ENCODE measurements at places on chromosomes 4 and X.

DNA sequence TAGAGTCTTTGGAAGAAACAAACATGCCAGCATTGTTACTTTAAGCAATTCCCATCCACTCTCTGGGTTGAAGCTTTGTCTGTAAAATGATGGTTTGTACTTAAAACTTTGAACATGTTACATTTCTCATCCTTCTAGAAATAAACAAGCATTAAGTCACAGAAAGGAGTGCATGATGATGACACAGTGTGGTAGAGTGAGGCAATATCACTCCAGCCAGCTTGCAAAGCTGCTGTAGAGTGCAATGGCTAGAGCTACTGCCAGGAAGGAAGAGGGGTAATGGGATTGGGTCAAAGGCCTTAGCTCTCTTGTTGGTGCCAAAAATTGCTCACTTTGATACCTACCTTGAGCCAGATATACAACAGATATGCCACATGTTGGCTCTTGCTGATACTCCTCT is 12.3 kb upstream of the ENOX2 start:
- no peak for DNase-seq

DNA sequence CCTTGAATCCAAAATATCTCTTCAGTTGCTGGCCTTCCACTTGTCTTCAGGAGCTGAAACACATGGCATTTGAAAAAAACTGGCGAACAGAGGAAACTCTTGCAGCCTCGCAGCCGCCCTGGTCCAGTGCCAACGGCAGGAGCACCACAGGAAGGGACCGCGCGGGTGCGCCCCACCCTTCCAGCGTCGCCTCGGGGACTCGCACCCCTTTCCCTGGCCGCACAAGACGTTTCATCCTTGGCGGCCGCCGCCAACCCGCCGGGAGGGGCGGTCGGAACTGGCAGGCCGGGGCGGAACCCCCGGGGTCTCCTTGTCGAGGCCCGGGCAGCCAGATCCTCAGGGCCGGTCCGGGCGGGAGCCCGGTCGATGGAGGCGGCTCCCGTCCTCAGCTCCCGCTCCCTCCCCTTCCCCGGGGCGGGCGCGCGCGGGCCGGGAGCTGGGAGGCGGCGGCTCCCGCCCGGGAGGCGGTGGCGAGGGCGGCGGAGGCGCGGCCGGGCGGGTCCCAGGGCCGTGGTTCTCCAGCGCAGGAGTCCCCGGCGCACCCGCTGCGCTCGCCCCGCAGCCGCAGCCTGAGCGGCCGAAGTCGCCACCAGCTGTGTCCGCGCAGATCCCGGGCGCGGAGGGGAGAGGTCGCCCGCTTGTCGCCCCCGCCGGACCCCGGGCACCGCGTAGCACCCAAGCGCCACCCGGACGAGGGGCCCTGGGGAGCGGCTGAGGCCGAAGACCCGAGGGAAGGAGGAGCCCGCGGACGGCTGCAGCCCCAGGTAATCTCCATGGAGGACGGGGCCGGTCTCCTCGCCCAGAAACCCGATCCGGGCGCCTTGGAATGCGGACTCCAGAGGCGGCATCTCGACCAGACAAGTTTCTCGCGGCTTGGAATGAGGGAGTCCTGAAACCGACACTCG is 886 bp upstream of the NDST3 start:
- DNase-seq = peak; percentile 73

- DNase-seq = no peak
These were observed 6.3 kb upstream of the FAM200B start for GRCh38 chr4:15675356-15675755.

- no peak for DNase-seq
These were observed 66.1 kb downstream of the NHSL2 start for GRCh38 chrX:71976753-71977152.

GRCh38 chrX:115332832-115333231 is 43.3 kb downstream of the LUZP4 start:
- no peak for DNase-seq

DNA sequence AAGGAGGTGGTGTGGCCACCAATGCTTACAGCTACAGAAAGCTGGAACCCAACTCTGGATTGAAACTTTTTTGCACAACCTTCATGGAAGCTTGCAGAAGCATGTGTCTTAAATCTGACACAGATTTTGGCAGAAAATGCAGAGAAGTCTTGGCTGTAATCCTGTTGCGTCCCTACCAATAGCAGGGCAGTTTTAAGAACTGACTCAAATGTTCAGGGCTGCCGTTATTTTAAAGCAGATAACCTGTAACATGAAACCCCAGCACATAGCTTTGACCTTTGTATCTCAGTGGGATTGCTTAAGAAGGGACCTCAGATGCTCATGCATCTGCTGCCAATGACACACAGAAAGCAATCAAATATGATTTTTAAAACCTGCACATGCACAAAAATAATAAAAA is at the start of gene VEGFD:
TSS of gene VEGFD (minus strand) at position 110 of the 400 bp plus-strand sequence. CDS start 467 bp downstream, outside the sequence.
- DNase-seq = no peak

- peak; percentile 47 for DNase-seq
These were observed 78.0 kb upstream of the DRD5 start for GRCh38 chr4:9703391-9703790.

DNA sequence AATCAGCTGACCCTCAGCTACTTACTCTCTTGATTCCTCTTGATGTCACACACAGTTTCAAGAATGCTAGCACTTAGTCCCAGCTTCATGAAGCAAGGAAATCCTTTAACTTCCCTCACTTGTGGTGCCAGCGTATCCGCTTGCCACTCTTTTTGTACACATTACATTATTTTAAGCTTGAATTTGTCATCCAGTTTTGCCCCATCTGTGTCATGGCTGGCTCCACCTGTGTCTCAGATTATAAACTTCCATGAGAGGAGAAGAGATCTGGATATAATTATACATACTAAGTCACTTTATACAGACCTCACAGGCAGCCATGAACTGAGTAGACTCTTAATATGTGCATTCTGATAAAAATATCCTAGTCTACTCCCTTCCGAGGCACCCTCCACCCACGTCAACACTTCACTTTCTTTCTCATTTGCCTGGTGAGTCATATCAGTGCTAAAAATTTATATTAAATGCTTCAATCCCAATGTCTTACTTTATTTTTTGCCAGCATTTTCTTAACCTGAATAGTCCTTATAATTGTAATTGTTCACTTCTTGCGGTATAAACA is 35.1 kb downstream of the GABRA2 start:
- DNase-seq = no peak

- DNase-seq = no peak
These were observed 3.1 kb upstream of the PCDH10 start for GRCh38 chr4:133145758-133146573.

GRCh38 chr4:116796022-116796421 is 289.4 kb downstream of the TRAM1L1 start:
- no peak for DNase-seq

DNA sequence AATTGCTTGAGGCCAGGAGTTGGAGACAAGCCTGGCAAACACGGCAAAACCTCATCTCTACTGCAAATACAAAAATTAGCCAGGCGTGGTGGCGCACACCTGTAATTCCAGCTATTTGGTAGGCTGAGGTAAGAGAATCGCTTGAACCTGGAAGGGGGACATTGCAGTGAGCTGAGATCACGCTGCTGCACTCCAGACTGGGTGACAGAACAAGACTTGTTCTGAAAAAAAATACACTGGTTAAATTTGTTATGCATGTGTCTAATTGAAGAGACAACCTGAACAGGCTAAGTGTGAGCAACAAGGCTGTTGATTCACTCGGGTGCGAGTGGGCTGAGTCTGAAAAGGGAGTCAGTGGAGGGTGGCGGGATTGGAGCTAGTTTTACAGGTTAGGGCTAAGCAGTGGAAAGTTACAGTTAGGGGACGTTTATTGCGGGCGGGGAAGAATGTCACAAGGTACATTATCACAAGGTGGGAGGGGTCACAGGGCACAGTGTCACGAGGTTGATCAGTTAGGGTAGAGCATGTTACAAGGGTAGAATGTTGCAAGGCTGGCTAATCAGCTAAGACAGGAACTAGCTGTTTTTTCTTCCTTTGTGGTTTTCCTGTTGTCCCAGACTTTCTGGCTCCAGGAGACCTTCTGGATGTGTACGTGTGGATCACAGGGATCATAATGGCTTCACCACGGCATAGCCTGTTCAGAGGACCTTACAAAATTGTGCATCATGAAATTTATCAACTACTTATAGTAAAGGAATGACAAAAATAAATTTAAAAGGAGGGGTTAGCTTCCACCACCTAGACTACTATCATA is 115.8 kb downstream of the NAA11 start:
- no peak for DNase-seq

DNA sequence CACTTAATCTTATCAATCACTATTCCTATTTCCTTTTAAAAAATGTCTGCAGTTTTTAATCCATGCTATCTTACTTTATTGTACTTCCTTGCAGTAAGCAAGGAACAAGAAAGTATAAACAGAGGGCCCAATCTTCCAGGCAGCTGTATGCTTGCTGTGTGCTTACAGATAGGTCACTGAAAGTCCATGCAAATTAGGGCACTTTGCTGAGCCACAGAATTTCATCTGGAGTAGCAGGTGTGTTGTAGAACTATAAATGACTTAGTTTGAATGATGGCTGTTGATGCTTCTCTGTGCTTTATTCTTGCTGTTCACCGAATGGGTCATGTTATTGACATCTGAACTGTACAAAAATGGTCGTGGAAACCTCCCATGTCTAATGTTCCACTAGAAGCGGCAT is 154.6 kb downstream of the ATOH1 start:
- DNase-seq = no peak

- DNase-seq = no peak
These were observed 1457.2 kb upstream of the PCDH7 start for GRCh38 chr4:29262986-29263385.

- DNase-seq = no peak
These were observed 300.2 kb upstream of the VCX start for GRCh38 chrX:7542587-7543380.

DNA sequence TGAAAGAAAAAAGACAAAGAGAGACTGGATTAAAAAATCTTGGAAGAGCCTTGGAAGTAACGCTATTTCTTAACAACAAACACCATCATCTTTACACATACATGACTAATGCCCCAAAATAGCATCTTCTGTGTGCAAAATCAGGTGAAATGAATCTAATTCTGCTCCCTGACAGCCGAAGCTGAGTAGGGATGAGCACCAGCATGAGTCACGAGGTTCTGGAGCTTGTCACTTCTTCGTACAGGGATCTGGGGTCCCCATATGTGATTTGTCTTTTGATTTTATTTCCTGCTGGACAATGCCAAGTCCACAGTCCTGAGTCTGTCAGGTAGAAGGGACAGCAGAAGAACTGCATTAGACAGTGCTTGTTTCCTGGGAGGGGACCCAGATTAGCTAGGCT is 55.9 kb downstream of the OSTC start:
- no peak for DNase-seq

DNA sequence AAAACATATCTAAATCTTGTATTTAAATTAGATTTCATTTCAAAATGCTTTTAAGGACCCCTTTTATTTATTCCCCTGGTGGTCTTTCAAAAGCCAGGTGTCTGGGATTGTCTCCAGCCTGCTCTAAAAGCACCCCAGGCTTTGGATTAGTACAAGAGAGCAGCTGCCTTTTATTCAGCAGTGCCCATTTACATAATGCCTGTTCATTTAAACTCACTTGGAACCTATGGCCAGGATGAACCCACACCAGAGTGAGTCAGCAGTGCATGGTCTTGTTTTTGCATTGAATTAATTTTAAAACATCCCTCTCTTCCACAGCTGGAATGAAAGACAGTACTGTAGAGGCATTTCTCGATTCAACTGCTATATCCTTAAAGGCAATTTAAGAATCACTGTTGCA is 64.1 kb upstream of the TENM3 start:
- DNase-seq = peak; percentile 32

GRCh38 chr4:1009542-1010394 is 1.7 kb upstream of the FGFRL1 start:
- DNase-seq = no peak

GRCh38 chr4:185383451-185383850 is 12.3 kb downstream of the LRP2BP start:
- DNase-seq = no peak

- no peak for DNase-seq
These were observed 253.9 kb downstream of the GLUD2 start for GRCh38 chrX:121301356-121301755.

GRCh38 chr4:84648863-84649647 is 66.1 kb downstream of the CDS1 start:
- DNase-seq = no peak

DNA sequence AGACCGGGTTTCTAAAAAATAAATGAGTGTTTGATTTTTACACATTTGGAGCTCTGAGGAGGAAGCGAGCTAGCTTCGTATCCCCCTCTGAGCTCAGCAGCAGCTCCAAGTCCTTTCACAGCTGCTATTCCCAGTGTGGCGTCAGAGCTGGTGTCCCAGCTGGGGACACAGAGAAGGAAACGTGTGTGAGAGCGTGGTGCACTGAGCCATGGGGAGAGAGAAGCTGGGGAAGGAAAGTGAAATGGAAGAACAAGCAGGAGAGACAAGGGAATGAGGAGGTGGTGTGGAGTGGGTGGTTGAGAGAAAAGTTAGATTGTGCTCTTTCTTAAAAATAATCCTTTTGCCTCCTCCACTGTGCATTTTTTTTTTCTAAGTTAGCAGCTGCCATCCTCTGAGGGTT is 79.5 kb upstream of the SLC4A4 start:
- no peak for DNase-seq

DNA sequence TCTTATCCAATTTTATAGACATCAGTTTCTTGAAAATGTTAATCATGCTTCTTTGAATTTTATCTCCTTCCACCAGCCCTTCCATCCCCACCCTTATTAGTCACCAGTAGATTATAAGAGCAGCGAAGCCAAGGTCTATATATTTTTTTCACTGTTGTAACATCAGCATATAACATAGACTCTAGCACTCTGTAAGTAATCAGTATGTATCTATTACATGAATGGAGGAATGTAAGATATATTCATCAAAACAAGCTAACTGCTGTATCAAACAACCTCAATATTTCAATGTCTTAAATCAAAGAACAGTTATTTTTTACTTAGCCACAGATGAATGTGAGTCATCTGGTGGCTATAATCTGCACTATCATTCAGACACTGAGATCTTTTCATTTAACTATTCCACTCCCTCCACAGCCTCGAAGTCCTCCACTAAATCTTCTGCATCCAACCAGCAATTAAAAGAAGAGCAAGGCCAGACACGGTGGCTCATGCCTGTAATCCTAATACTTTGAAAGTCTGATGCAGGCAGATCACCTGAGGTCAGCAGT is 178.9 kb downstream of the CENPC start:
- no peak for DNase-seq

DNA sequence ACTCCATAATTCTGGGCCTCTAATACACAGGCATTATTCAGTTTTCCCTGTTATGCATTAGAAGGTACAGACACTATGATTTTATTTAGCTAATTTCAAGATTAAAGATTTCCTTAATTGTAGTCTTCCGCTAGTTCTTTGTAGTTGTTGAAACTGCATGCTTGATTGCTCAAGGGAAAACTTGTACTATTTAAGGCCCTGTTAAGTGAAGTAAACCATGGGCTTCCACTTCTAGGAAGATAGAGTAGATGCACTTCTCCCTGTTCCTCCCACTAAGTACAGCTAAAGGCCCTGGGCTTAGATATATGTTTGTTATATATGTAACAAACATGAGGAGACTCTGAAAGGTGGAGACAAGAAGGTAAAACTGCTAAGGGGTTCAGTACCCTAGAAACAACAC is 215.8 kb upstream of the LEF1 start:
- DNase-seq = no peak

- DNase-seq = no peak
These were observed 213.3 kb downstream of the ANKRD50 start for GRCh38 chr4:124499261-124499660.

GRCh38 chr4:158826882-158827281 is 58.1 kb downstream of the FNIP2 start:
- DNase-seq = no peak

Measured in COR-L47 (cell line).